ENCODE measurements at places on chromosomes 11 and 22.
A peak's percentile ranks its signal among the peaks of the same experiment; 100 is the strongest.

DNA sequence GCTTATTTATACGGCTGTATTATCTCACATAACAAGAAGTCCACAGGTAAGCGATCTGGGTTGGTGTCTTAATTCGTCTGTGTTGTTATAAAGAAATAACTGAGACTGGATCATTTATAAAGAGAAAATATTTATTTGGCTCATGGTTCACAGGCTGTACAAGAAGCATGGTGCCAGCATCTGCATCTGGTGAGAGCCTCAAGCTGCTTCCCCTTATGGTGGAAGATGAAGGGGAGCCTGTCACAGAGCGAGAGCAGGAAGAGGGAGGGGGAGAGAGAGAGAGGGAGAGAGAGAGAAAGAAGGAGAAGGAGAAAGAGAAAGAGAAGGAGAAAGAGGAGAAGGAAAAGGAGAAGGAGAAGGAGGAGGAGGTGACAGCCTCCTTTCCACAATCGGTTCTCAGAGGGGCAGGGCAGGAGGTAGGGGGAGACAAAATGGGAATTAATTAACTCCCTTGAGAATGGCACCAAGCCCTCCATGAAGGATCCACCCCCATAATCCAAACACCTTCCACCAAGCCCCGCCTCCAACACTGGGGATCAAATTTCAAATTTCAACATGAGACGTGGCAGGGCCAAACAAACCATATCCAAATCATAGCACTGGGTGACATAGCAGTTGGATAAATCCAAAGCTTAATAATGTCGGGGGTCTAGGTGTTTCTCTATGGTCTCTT, 15.0 kb upstream of the TRIM44 start:
- DNase-seq, result no peak

- DNase-seq, result no peak
Measured at GRCh38 chr11:15602785-15603567, 488.3 kb downstream of the INSC start.

- peak; percentile 64 for DNase-seq
Measured at GRCh38 chr22:41557401-41558240, 3.2 kb upstream of the CSDC2 start.

- DNase-seq, result no peak
Measured at GRCh38 chr22:31099386-31099785, 8.0 kb downstream of the SELENOM start.

GRCh38 chr11:62726156-62726914, 922 bp downstream of the HNRNPUL2 start:
- DNase-seq, result no peak

- DNase-seq, result no peak
Measured at GRCh38 chr11:61694946-61695706, 14.9 kb downstream of the DAGLA start.

All from anterior cingulate cortex (tissue), 58 donors.